B cell (primary cell): ENCODE measurements at places on chromosomes 4 and X. TPM values are rescaled to one million over a fixed set of nuclear protein-coding genes. Genes with fewer than 3 reads are reported as not detected.

ZNF330 gene
- 16.5 and 39.9 TPM in 2 replicates for polyA plus RNA-seq

MAGEC1 gene
- not detected in 2 replicates for polyA plus RNA-seq

GABRQ gene
- polyA plus RNA-seq, result not detected in 2 replicates

IL9R gene
- 6.6 and 12.7 TPM in 2 replicates for polyA plus RNA-seq

F11 gene
- 0.06 TPM in 1 of 2 replicates, not detected in the other for polyA plus RNA-seq

AMOT gene
- polyA plus RNA-seq, result 0.91 and 1.2 TPM in 2 replicates

TSPAN7 gene
- polyA plus RNA-seq, result 0.07 TPM in 2 replicates

MAP7D2 gene
- 0.54 and 1.6 TPM in 2 replicates for polyA plus RNA-seq

AMMECR1 gene
- polyA plus RNA-seq, result 5.7 and 7.6 TPM in 2 replicates
